H9 (cell line): ENCODE measurements at places on chromosomes 7 and 10.

DNA sequence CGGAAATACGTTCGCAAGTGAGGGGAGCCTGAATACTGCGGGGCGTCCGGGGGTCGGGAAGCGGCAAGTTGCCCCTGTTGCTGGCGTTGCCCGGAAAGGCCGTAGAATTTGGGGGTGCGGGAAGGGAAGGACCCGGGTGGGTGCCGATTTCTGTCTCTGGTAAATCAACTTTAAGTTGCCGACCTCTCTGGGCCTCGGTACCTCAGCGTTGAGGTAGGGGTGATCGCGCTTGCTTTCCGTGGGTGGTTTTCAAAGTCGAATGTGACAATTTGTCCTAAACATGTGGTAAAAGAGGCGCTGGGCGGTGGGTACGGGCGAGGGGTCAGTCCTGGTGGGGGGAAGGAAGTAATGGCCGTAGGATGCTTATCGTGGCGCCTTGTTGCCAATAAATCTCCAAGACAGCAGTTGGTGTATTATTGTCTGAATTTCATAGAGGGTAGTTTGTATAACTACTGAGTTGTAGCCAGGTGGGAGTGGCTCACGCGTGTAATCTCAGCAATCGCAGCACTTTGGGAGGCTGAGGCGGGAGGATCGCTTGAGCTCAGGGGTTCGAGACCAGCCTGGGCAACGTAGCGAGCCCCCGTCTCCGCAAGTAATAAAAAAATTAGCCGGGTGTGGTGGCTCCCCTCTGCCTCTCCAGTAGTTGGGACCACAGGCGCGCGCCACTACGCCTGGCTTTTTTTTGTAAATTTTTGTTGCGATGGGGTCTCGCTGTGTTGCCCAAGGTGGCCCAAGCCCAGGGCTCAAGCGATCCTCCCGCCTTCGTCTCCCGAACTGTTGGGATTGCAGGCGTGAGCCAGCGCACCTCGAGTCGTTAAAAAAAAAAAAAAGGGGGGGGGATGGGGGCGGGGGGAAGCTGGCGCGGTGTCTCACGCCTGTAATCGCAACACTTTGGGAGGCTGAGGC, 644 bp downstream of the BUD23 start:
- DNase-seq = no peak

GRCh38 chr7:78490524-78490923, 692.0 kb downstream of the PHTF2 start:
- no peak for DNase-seq

DNA sequence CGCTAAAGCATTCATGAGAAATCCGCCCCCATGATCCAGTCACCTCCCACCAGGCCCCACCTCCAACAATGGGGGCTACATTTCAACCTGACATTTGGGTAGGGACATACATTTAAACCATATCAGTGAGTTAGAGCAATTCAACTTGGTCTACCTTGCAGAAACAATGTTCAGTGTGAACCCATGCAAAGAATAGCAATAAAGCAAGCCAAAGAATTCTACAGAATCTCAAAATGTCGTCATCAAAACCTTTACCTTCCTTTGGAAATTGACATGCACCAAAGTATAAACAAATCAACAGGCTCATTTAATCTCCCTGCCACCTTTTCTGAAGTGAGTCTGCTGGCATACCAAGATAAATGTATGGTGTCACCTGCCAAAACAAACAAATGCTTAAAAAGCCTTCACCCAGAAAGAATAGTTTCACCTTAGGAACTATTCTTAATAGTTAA, 68.8 kb upstream of the ABLIM1 start:
- no peak for DNase-seq

DNA sequence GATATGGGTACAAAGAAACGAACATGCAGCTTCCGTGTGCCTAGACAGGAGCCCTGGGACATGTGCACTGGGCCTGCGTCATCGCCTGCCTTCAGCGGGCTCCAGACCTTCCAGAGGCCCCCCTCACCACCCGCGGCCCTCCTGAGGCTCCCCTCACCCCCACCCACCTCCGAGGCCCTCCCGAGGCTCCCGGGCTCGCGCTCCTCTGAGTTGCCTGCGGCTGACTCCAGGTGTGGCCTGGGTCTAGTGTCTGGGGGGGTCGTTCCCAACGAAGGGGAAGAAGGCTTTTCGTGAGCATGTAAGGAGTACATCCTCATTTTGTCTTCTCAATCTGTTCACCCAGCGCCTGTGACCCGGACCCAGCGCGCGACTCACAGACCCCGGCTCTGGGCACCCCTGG, 177.3 kb upstream of the ZNF32 start:
- no peak for DNase-seq
